Fibroblast of villous mesenchyme (primary cell): ENCODE measurements at places on chromosomes 7 and 10.

GRCh38 chr7:28036696-28037095 lies 143.9 kb downstream of the JAZF1 start:
- DNase-seq = no peak

- DNase-seq = no peak
Measured at GRCh38 chr10:98031440-98031839, 1.0 kb upstream of the CRTAC1 start.

DNA sequence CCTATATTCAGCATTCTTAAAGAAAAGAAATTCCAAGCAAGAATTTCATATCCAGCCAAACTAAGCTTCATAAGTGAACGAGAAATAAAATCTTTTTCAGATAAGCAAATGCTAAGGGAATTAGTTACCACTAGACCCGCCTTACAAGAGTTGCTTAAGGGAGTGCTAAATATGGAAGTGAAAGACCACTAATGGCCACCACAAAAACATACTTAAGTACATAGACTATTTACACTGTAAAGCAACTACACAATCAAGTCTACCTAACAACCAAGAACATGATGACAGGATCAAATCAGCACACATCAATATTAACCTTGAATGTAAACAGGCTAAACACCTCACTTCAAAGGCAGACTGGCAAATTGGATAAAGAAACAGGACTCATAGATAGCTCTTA lies 42.2 kb upstream of the NME8 start:
- no peak for DNase-seq

- no peak for DNase-seq
Measured at GRCh38 chr7:81632418-81632817, 137.4 kb downstream of the HGF start.

DNA sequence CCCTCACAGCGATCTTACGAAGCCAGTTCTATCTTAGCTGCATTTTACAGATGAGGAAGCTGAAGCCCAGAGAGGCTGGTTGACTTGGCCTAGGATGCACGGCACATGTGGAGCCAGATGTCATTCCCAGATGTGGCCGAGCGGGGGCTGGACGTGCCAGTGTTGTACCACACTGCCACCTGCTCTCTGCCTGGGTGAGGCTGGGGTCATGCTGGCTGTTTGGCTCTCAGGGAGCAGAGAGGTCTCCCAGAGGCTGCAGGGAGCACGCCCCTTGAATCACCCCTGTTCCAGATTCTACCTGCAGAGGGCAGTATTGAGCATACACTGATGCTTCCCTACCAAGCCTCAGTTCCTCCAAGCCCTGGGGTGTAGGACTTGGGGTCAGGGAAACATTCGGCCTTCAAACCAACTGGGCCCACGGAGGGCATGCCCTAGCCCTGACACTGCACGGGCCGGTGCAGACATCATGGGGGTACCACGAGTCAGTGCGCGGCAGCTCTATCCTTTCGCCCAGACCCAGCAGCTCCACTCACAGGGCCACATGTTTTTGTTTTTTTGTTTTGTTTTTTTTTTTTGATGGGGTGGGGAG lies 3.8 kb upstream of the GTF2IRD1 start:
- DNase-seq = peak; percentile 54

DNA sequence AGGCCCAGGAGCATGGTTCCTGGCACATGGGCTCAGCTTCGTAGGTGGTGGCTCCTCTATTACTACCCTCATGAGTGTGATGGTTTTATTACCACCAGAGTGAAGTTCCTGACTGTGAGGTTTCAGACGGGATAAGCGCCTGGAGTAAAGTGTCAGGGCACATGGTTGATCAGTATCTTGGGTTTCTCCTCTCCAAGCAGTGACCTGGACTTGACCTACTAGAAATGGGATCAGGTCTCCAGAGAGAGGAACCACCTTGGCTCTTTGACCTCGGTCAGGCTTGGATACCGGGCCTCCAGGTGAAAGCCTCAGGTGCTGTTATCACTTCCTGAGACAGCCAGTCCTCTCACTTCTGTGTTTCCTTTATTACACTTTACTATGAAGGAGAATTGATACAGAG lies 67.7 kb downstream of the GRK5 start:
- DNase-seq = no peak

- DNase-seq = peak; percentile 46
Measured at GRCh38 chr10:63767138-63767801, 246.1 kb downstream of the REEP3 start.

DNA sequence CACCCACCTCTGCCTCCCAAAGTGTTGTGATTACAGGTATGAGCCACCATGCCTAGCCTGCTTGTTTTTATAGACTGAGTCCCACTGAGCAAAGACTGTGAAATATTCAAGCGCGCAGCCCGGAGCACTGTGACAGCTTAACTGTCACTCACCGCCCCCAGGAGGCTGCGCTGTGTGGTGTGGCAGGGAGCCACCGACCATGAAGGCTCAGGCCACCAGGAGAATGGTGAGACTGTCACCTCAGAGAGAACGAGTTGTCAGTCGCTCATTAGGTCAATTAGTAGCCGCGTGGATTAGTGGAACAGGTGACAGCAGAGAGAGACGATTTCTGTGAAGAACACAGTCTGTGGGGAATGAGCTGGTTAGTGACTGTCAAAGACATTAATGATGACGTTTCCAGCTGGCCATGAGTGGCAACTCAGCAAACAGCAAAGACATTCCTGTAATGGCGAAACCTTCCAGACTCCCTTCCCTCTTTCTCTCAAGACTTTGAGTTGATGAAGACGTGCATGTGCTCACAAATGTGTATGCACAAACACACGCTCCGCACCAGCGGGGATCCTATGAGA lies 64.5 kb downstream of the CYCS start:
- DNase-seq = no peak

DNA sequence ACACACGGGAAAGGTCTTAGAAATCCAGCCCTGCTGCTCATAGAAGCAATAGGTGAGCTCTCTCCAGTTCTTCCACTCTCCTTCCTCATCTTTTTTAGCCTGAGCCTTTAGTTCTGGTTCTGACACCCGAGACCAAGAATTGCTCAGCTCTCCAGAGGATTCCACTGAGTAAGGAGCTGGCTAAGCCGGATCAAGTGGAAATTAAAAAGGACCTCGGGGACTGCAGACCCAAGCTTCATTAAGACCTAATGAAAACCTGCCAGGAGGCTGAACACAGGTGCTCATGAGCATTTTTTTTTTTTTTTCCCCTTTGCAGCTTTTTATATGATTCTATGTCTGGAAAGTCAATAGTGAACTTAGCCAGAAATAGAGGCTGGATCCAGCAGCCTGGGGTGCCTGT lies 1176.0 kb upstream of the AUTS2 start:
- DNase-seq = no peak
